ENCODE measurements at places on chromosomes 7 and 10.

GRCh38 chr10:92142512-92142911, 148.4 kb downstream of the CPEB3 start:
- no peak for DNase-seq

DNA sequence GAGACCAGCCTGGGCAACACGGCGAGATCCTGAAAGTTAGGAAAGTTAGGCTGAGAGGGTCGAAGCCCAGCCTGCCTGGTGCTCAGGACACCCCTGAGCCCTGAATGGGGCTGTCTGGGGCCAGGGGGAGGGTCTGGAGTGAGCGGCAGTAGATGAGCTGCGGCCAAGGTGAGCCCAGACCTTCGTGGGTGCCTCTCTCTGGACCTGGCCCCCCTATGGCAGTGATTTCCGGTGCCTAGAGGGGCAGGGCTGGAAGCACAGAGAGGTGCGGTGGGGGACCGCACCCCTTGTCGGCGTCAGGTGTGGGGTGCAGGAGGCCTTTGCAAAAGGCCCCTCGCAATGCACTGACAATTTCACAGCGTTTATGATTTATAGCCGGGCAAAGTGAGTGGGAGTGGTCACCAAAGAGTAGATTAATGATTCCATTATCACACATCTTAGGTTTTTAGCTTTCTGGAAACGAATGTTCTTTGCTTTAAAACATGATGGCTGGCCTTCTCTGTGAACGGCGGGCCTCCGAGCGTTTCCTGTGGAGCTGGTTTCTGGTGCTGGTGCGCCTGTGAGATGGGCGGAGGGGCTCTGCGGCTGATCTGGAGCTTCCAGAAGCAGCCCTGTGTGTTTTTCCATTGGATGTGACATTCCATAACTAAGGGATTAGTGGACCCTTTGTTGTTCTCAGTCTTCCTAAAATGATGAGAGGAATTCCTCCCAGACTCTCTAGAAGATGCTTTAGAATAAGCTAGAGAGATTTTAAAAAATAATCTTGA, 171.0 kb upstream of the ZNF32 start:
- DNase-seq: no peak

DNA sequence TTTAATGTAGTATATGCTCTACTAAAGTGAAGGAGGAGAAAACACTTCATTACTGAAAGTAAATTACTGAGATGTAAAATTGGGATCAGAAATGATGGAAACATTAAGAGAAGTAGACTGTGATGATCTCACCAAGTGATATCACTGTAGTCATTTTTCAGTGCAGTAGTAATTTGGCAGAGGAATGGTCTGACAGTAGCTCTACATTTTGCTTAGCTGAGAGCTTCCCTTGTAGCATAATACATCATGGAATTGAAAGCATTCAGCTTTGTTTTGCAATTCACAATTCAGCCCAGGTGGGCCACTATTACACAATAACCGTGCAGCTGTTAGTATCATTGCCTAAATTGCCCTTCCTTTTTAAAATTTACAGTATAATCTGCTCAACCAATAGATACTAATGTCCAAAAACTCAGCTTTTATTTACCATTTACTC, 19.4 kb upstream of the CABCOCO1 start:
- DNase-seq: no peak

GRCh38 chr10:123462756-123463155, 203.4 kb upstream of the GPR26 start:
- no peak for DNase-seq

DNA sequence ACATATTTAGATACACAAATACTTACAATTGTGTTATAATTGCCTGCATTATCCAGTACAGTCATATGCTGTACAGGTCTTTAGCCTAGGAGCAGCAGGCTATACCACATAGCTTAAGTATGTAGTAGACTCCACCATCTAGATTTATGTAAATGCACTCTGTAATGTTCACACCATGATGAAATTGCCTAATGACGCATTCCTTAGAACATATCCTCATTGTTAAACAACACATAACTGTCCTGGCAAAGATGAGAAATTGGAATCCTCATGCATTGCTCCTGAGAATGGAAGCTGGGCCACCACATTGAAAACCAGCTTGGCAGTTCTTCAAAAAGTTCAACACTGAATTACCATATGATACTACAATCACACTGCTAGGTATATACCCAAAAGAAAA, 1002.8 kb upstream of the CELF2 start:
- no peak for DNase-seq

- no peak for DNase-seq
Observed at GRCh38 chr7:159128767-159129166, 15.9 kb downstream of the VIPR2 start.

DNA sequence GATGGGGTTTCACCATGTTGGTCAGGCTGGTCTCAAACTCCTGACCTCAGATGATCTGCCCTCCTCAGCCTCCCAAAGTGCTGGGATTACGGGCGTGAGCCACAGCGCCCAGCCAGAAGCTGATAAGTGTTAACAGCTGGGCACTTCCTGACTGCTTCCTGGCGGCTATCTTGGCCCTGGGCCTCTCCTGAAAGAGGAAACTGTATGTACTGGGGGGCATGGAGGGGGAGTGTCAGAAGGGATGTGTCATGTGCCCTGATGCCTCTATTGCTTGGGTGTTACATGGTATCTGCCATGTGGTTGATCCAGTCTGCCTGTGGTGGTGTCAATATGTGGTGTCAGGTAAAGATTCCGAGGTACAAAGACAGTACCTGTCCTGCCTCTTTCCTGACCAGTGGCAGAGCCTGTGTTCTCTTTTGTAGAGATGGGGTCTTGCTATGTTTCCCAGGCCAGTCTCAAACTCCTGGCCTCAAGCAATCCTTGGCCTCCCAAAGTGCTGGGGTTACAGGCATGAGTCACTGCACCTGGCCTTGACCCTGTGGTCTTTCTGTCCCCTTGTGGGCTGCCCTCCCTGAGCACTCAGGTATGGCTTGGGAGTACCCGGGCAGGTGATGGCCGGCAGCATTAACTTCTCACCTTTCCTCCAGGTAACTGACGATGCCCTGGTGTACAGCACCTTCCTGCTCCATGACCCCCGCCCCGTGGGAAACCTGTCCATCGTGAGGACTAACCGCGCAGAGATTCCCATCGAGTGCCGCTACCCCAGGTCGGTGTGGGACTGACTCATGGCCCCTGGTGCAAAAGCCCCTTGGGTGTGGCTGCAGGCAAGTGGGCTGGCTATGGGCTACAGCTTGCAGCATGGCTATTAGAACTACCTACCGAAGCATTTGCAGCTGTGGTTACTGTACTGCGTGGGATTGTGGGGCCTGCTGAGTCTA, 4.4 kb downstream of the ZP3 start:
- no peak for DNase-seq

DNA sequence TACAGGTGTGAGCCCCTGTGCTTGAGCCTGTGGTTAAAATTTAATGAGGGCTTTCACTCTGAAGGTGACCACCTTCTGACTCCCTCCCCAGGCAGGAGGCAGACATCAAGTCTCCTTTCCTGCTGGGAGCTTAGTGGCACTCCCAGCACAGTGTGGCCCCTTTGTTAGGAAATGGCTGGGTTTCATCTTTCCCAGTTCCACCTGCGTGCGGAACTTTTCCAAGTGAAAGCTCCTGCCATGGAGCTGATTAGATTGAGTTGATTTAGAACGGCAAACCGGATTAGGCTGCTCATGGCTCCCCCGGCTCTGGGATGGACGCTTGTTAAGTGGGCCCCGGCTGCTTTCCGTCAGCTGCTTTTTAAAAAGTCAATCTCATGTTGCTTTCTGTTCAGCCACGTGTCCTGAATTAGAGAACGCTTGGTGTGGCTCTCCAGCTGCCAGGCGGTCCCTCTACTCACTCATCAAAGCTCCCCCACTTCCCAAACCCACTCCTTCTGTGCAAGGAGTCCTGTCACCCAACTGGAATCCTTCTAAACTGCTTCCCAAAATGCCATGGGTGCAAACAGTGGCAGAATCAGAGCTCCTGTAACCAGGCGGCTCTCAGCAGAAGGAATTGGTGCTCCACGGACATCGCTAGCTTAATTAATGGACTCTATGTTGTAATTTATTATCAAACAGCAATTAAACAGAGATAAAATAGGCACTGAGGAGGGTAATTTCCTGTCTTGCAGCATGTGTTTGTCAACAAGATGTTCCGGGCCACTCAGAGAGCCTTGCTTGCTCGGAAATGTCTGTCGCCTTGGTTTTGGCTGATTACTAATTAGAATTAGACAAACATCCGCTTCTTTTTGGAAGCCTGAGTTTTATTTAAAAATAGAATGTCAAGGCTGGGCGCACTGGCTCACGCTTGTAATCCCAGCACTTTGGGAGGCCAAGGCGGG, 551.2 kb downstream of the GALNT17 start:
- DNase-seq: no peak

- DNase-seq: no peak
Observed at GRCh38 chr7:146656988-146657387, 540.4 kb downstream of the CNTNAP2 start.

DNA sequence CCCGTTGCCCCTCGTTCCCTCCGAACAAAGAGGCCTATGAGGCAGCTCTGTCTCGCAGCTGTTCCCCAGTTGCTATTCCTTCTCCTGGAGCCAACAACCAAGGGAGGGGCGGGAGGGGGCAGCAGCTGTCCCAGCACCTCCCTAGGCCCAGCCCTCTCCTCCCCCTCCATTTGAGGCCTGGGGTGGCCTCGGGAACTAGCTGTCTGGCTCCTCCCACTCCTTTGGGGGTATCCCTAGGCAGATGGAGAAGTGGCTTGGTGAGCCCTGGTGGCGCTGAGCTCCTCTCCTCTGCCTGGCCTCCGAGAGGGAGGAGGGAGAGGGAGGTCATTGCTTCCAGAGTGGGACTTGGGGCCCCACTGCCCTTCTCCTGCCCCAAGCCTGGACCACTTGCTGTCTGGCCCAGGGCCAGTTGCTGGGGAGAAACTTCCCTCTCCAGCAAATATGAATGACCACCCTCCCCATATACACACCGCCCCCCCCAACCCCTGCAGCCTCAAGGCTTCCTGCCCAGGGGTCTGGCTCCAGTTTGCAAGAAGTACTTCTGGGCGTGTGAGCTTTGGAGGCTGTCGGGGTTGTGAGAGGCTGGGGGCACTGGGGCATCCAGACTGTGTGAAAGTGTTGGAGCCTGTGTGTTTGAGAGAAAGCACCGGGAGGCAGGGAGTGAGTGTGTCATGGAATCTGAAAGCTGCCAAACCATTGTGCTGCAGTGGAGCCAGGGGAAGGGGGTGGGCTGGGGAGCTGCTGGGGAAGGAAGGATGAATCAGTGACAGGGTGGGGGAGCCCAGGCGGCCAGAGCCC, 3.1 kb downstream of the FLNC start:
- DNase-seq: no peak

DNA sequence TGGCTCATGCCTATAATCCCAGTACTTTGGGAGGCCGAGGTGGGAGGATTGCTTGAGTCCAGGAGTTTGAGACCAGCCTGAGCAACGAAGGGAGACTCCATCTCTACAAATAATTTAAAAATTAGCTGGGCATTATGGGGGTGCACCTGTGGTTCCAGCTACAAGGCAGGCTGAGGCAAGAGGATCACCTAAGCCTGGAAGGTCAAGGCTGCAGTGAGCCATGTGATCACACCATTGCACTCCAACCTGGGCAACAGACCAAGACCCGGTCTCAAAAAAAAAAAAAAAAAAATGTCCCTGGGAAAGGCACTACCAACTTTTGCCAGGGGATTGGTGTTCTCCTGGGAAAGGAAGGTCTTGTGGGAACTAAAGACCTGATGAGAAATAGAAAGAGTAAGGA, 134.2 kb upstream of the AUTS2 start:
- DNase-seq: no peak

- no peak for DNase-seq
Observed at GRCh38 chr7:148929176-148929575, 45.1 kb upstream of the EZH2 start.

- DNase-seq: no peak
Observed at GRCh38 chr10:103688491-103688890, 166.9 kb downstream of the SH3PXD2A start.

GRCh38 chr10:113788604-113789083, 37.2 kb downstream of the PLEKHS1 start:
- no peak for DNase-seq

DNA sequence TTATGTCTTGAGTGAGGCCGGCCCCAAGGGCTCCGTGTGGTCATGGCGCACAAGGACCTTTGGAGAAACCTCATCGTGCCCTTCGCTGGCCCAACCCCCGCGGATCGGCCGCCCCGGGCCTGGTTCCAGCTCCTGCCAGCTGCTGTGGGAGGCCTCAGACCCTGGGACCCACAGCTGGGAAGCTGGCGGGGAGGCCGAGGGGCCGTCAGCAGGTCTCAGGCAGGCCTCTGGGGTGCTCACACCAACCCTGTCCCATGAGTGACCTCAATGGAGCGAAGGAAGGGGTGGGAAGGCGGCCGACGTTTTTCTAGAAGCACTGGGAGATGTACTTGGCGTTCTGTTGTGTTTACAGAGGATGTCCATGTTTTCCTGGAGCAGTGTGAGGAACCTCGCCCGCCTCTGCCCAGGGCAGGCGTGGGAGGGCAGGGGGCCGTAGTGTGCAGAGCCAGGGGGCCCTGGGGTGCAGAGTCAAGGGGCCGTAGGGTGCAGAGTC, 18.6 kb upstream of the ADGRA1 start:
- DNase-seq: no peak

DNA sequence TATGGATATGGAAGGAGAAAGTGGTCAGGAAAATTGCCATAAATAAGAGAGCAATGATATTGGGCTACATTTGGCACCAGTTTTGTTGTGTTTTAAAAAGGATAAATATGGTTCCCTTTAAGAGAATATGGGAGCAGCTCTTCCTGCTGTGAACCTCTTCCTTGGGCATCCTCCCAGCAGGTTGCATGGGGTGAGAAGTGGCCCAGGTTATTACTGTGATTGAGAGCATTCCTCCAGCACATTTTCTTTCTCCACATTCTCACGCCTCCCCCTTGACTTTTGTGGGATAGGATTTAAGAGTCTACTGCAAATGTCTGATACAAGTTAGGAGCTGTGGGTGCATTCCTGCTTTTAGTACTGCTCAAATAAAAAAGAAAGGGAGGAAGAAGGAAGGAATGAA, 214.8 kb downstream of the POU6F2 start:
- DNase-seq: no peak

- DNase-seq: no peak
Observed at GRCh38 chr10:80518807-80519360, 18.8 kb upstream of the SH2D4B start.

GRCh38 chr7:112140600-112140999, 65.6 kb downstream of the DOCK4 start:
- DNase-seq: no peak

DNA sequence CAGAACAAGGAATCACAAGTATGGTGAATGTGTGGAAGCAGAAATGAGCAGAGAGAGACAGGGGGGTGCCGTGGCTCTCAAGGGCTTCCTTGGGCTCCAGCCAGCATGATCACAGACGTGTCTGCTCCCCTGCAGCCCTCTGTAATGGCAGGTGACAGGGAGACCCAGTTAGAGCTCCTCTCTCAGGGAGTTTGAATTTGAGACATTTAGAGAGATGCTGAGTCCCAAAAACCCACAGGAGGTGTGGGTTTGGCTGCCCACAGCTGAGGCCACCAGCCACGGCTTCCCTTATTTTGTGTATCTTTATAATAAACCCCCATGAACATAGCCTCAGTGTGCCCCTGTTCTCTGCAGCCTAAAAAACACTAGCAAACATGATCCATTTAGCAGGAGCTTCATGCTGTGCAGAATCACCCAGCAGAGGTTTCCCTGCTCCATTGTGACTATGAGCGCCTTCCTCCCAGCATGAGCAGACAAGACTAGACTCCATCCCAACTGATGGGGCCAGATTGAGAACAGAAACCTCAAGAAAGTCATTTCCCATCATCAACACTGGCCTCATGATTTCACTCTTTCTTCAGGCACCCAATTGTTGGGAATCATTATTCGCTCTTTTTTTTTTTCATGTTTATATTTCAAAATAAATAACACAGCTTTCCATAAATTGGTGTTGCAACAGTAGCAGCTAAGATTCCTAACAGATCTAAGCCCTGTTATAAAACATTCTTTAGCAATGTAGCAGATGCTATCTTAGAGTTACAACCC, 13.4 kb downstream of the NOD1 start:
- no peak for DNase-seq

GRCh38 chr7:129990403-129991192, 37.8 kb upstream of the UBE2H start:
- DNase-seq: no peak
